ENCODE measurements at places on chromosomes 6 and 20. TPM values are rescaled to one million over a fixed set of nuclear protein-coding genes. Genes with fewer than 3 reads are reported as not detected.

RBBP8NL gene
- 1.3 TPM for total RNA-seq

HTR1E gene
- not detected for total RNA-seq

SLC17A4 gene
- not detected for total RNA-seq

NELFCD gene
- total RNA-seq, result 46.7 TPM

PCK1 gene
- 0.06 TPM for total RNA-seq

PI16 gene
- not detected for total RNA-seq

DLK2 gene
- 8.1 TPM for total RNA-seq

PNLDC1 gene
- total RNA-seq, result 0.08 TPM

RBPJL gene
- not detected for total RNA-seq

ANGPT4 gene
- total RNA-seq, result 0.02 TPM

RPRD1B gene
- 30.8 TPM for total RNA-seq

BICRAL gene
- total RNA-seq, result 3.1 TPM

SNPH gene
- total RNA-seq, result 4.0 TPM

TRIM15 gene
- not detected for total RNA-seq

BIRC7 gene
- total RNA-seq, result 1.6 TPM

APCDD1L gene
- total RNA-seq, result 0.05 TPM

CLVS2 gene
- 0.17 TPM for total RNA-seq

AARS2 gene
- 6.2 TPM for total RNA-seq

RSPO3 gene
- total RNA-seq, result 66.8 TPM

LBP gene
- total RNA-seq, result 1.3 TPM

SMOC2 gene
- not detected for total RNA-seq
